ENCODE measurements at places on chromosomes 4 and X. TPM values are rescaled to one million over a fixed set of nuclear protein-coding genes. Genes with fewer than 3 reads are reported as not detected.

The GPRASP1 gene
- 1.4 TPM for total RNA-seq

DNA sequence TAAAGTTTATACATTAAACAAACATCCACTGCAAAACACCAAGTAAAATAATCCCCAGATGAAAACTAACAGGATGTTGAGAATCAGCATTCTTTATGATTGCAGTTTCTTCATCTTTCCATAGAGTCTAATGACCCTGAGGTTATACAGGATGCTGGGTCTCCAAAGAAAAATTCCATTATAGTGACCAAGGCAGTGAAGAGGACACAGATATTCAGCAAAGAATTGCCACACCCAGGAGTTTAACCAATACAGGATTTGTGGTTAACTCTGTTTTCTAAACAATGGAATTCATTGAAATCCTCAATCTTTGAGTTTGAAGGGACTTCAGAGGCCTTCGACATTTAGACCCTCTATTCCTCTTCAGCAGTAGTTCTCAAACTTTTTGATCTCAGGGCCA is 76.2 kb upstream of the ESX1 start:
- DNase-seq, result no peak

DNA sequence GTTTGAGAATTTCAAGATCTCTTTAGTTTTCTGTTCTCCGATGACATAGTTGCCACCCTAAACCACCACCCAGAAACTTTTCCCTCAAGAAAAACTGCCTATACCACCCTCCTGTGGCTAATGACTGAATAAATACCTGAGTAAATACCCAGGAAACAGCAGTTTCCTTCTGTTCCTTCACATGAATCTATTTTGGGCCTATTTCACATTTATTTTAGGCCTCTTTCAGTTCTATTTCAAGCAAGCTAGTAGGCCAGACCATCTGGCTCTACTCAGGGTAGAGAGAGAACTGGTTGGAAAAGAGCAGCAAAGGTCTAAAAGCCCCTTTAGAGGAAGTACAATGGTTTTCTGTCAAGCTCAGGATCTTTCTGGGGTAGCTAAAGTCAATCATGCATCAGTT is 23.4 kb downstream of the ARHGEF9 start:
- no peak for DNase-seq

- no peak for DNase-seq
These were observed 1.0 kb downstream of the AADAT start for GRCh38 chr4:170088716-170089115.

The MAP7D3 gene
- total RNA-seq, result 2.8 TPM

GRCh38 chr4:153248641-153249198 is 44.5 kb downstream of the TRIM2 start:
- DNase-seq, result no peak

- no peak for DNase-seq
These were observed 72.0 kb downstream of the SPRY1 start for GRCh38 chr4:123468479-123469031.
